ENCODE measurements at places on chromosomes 2 and 18.

DNA sequence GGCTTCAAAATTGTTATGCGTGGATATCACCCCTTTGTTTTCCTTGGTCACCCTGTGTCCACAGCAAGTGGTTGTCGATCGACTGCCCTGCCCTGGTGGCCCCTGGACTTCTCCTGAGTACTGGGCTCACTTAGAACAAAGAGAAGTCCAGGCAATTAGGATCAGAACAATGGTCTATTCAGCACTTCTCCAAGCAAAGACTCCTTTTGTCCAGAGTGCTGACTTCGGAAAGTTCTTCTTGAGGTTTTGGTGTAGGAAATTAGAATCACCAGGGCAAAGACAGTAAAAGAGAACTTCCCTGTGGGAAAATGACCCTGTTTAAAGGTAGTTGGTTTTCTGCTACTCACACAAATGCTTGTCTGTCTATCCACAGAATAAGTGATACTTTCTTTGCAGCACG is 173.9 kb downstream of the FHOD3 start:
- DNase-seq = no peak

- no peak for DNase-seq
These were observed 72.3 kb downstream of the CMPK2 start for GRCh38 chr2:6793371-6793770.

- no peak for DNase-seq
These were observed 192.5 kb downstream of the SH3BP4 start for GRCh38 chr2:235144291-235144690.

GRCh38 chr2:121031568-121032340 is 253.2 kb downstream of the TFCP2L1 start:
- DNase-seq = no peak

GRCh38 chr2:33197198-33197938 is 250.6 kb downstream of the LTBP1 start:
- no peak for DNase-seq

GRCh38 chr2:238098901-238099713 is 1.0 kb upstream of the ESPNL start:
- no peak for DNase-seq

DNA sequence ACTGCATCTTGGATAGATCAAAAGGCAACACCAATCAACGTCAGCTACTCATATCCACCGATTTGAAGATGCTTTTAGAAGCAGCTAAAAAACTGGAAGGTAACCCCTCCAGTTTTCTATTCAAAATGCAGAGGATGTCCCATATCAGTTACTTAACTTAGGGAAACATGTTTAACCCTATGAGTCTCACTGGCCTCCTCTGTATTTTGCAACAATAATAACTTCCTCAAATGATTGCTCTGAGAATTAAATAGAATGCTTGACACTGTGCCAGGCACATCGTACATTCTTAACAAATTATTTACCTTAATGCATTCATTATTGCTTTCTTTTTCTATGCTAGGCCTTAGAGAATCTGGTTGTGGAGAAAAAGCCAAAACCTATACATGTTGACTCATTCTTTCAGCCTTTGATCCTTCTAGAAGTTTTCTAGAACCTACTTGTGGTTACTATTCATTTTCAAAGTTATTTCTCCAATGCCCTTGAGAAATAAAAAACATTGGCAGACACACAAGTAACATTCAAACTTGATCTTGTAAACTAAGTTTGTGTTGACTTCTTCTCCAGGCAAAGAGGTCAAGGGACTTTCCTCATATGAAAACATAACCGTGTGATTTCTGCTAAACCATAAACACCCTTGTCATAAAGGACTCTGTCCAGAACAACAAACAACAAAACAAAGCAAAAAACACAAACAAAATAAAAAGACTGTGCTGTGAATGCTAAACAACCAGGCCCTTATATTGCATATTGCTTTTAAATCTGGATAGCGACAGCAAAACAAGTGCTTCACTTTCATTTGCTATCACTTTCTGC is 4.6 kb downstream of the DOCK10 start:
- DNase-seq = no peak

DNA sequence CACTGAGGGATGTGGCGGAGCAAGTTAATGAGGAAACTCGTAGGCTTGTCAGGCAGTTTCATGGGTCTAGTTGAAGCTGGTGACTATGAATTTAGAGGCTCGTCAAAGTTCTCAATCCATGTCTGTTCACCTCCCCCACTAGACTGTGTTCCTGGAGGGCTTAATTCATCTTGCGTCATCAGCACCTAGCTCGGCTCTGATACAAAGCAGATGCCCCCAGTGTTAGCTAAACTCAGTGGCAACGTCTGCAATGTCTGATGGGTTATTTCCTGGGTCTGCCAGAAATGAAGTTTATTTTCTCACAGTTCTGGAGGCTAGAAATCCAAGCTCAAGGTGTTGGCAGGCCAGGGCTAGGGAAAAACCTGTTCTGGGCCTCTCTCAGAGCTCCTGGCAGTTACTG is 140.6 kb downstream of the PID1 start:
- no peak for DNase-seq

DNA sequence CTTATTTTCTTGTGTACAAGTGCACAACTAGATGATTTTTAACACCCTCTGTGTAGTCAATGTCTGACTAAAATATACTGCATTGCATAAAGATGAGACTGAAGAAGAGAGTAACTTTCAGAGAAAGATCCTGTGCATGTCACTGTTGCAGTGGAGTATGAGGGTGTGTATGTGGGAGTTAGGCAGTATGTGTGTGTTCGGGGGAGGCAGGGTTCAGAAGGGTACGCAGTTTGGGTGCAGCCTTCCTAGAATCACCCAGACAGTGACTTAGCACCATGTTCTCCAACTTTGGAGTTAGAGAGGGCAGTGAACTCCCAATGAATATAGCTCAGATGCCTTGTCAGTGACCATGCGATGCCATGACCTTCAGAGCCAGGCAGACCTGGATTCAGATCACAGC is 84.6 kb downstream of the LRATD1 start:
- no peak for DNase-seq

- DNase-seq = no peak
These were observed 5.2 kb downstream of the ANKRD23 start for GRCh38 chr2:96838345-96839292.

- DNase-seq = no peak
These were observed 125.3 kb downstream of the PIK3C3 start for GRCh38 chr18:42080340-42080739.

GRCh38 chr2:174981331-174981730 is 23.9 kb downstream of the CHN1 start:
- DNase-seq = no peak

DNA sequence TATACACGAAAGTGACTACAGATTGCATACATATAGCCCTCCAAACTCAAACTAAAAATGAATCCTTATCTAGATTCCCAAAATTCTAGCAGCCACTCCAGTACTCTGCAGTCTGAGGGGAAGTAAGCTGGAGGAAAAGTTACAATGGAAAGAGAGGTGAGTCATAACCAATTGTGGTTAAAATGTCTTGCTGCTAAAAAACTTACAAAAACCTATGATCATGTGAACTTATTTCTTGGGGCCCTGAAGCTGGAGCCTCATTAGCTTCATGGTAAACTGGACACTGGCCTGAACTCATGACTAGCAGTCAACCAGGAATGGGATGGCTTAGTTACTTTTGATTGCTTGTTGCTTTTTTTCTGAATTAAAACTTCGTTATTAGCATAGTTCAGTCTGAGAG is 175.9 kb downstream of the SLC4A3 start:
- no peak for DNase-seq

DNA sequence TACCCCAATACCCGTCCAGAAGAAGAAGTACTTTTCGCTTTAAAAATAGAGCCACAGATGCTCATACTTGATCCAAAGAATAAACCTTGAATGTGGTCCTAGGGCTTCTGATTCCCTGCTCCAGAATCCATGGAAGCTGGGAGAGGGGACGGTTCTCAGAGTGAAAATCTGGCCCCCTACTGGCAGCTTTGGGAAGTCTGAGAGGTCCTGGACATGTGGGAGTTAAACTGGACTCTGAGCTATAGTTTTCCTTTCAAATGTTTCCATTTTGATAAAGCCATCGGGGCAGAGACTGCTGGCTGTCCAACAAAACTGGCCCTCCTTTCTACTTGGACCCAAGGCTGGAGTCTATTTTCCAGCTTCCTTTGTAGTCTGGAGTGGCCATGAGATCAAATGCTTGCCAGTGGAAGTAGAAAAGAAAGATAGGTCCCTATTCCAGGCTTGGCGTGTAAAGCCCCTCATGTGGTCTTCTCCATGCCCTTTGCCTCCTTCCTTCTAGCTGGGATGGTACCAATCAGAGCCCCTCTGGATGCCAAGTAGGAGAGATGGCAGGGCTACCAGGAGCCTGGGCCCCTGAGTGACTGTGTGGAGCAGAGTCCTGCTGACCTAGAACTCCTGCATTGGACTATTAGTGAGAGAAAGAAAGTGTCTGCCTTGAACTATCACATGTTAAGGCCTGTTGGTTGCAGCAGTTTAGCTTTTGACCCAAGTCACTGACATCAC is 37.7 kb upstream of the TBC1D8 start:
- no peak for DNase-seq

GRCh38 chr2:7660816-7661215 is 743.6 kb downstream of the RNF144A start:
- no peak for DNase-seq

GRCh38 chr18:51301376-51301775 is 103.9 kb upstream of the MEX3C start:
- DNase-seq = no peak

DNA sequence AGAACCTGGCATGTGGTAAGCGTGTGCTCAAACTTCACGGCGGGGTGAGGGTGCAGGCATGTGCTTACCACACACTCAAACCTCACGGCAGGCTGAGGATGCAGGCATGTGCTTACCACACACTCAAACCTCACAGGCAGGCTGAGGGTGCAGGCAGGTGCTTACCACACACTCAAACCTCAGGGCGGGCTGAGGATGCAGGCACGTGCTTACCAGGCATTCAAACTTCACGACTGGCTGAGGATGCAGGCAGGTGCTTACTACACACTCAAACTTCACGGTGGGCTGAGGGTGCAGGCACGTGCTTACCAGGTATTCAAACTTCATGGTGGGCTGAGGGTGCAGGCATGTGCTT is 105.0 kb upstream of the ALKAL2 start:
- DNase-seq = no peak

DNA sequence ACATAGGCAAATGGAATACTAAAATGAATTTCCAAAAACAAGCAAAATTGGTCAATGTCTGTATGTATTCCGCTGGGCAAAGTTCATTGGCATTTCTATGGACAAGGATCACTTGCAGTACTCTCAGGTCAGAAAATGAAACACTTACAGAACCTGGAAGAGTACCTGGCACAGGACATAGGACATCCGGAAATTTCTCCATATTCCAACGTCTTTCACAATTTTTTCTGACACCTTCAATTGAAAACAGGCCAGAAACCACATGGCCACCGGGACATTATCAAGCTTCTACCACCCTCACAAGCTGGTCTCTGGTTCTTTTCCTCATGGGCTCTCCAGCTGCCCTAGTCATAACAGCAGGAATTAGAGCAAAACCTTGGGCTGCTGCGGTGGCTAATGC is 96.9 kb upstream of the MSH6 start:
- DNase-seq = no peak

DNA sequence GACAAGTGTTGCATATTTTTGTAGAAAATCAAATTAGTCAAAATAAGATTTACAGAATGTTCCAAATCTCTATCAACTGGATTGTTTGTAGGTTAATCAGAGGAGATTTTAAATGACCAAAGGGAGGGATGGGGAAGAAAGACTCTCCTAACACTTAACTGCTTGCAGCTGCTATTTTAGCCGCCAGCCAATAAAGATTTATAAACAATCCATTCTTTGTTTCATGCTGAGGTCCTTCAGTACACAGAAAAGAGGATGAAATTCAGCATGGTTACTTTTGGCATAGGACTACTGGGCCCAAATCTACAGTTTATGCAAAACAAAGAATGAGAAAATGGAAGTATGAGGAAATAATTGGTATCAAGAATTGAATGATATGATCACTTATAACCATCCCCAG is 86.4 kb upstream of the FN1 start:
- DNase-seq = no peak

DNA sequence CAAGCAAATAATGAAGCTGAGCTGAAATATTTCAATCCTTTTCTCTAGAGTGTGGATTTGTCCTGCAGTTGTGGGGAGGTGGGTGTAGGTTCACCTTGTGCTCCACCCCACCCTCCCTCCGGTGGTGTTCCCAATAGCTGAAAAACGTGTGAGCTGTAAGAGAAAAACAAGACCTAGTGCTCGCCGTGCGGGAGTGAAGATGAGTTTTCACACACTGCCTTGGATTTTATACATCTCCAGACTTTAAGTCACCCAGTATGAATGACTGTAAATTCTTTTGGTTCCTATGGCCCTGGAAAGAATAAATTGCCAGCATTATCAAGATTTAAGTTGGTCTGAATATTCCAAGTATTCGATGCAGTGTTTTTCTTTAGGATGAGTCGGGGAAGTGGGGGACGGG is 1.9 kb upstream of the SOX11 start:
- DNase-seq = no peak

GRCh38 chr2:46241344-46241743 is 55.9 kb upstream of the EPAS1 start:
- DNase-seq = no peak

- no peak for DNase-seq
These were observed 76.4 kb upstream of the UXS1 start for GRCh38 chr2:106270471-106270891.

DNA sequence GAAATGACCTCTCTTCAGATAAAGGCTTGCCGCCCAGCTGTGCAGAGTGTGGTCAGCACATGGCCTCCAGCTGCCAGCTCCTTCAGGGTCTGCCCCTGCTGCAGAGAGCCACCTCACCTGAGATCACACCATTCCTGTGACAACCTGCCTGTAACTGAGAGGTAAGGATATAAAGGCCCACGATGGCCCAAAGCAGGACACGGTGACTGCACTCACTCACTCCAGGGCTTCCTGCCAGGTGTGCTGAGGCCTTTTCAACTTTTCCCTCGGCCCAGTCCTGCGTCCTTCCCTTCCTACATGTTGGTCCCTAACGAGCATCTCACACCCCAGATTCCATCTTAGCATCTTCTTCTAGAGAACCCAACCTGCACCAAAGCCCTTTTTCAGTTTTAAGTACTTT is 36.2 kb downstream of the ANKRD44 start:
- DNase-seq = no peak

GRCh38 chr2:153786016-153786415 is 85.7 kb upstream of the GALNT13 start:
- no peak for DNase-seq

GRCh38 chr2:223725494-223725893 is 111.9 kb downstream of the AP1S3 start:
- no peak for DNase-seq

DNA sequence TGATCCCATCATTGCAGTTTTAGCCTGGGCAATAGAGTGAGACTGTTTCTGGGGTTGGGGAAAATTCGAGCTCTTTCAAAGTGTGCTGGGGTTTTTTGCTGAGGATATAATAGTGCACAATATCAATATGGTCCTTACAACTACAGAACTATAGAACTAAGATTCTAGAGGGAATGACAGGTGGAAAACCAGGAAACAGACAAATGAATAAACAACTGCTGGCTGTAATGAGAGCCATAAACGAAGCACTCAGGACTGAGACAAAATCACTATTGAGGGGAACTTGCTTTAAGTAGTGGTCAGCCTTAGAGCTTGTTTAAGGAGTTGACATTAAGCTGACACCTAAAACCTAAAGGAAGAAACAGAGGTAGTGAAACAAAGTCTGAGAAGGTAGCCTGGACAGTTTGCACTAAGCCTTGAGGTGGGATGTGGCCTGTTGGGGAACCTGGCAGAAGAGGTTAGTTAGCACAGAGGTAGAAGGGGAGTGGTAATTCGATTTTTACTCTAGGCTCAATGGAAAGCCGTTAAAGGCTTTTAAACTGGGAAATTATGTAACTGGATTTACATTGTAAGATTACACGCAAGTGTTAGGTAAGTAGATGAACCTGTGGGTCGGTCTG is 33.8 kb downstream of the LCLAT1 start:
- DNase-seq = no peak

GRCh38 chr2:134232868-134233727 is 20.8 kb upstream of the MGAT5 start:
- DNase-seq = no peak

Data from NCI-H2107 (cell line).